GM12892 (cell line): ENCODE measurements at places on chromosomes 12 and 14.

DNA sequence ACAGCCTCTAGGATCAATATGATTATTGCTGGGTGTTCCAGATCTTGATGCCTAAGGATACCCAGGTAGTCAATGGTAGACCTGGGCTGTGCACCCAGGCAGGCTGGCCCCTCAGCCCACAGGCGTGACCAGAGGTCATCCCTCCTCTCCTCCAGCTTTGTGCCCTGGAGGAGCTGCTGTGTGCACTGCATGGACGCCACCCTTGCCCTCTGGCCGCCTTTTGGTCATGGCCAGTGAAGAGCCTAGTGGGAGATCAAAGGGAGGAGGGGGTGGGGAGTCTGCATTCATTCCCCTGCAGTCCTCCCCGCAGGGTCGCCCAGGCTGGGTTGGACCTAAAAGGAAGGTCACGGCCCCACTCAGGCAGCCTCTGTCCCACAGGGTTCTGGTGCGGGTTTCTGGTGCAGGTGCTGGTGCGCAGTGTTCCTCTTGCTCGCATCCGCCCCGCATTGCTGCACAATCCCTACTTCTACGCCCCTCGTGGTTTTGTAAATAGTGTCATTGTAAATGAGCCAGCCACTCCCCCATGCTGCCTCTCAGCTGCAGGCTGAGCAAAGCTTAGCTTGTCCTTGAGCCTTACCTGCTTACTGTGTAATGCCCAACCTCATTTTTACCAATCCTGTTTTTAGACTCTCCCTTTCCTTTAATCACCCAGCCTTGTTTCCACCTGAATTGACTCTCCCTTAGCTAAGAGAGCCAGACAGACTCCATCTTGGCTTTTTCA is 55.3 kb downstream of the PSMA6 start:
- DNase-seq: no peak

GRCh38 chr14:76086636-76087035 is 65.1 kb upstream of the GPATCH2L start:
- DNase-seq: no peak

DNA sequence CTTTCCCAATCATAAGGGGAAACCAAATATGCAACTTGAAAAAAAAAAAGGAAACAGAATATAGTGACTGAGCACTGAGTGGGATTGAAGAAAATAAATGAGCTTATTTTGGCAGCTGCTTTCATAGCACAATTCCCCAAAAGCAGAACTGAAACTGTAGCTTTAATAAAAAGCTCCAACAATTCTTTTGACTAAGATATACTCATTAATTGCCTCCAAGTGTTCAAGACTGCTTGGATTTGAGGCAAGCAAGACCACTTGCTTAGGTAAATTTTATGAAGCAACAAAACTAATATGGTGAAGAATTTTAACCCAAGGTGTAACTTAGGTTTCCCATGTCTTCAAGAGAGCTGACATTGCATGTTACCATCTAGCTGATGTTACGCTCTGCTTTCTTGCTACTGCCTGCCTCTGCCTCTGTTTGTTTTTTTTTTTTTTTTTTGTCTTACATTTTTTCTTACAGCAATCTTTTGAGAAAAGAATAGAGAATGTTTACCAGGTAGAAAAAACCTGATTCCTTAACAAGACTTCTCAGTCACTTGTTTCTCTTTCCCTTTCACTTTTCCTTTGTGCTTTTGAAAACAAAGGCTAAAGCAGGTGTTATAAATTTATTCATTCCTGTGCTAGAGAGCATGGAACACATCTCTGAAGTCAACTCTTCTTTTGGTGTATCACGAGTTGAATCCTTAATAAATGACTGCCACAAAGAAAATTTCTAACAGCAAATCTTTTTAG is 134.4 kb downstream of the BCAT1 start:
- no peak for DNase-seq

DNA sequence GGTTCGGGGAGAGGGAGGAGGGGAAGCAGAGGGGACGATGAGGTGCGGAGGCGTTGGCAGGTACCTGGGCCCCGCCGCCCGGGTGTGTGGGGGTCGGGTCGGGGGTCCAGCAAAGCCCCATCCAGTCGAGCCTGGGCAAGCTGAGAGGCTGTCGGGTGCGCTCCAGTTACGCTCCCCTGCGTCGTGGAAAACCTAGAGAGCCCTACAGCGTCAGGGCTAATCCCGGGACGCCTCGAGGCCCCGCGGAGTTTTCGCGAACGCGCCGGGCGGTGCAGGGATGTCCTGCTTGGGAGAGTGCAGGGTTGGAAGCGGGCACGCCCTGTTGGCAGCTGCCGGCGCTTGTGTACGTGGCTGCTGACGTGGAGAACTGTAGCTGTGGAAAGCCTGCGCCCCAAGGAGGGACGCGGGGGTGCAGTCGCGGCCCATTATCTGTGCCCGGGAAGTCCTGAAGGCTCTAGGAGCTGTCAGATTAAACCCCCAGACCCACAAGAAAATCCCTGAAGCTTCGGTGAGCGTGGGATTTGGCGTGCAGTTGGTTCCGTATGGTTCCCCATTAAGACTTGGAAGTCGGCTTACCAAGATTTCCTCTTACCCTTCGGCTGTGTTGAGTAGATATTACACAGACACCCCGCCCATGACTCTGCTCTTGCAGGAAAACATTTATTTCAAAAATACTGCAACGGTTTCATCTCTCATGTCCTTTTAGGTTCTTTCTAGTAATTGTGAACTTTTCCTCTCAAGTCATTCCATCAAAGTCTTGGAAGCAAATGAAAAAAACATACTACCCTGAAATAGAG is 11.3 kb upstream of the SLC38A2 start:
- DNase-seq: no peak

DNA sequence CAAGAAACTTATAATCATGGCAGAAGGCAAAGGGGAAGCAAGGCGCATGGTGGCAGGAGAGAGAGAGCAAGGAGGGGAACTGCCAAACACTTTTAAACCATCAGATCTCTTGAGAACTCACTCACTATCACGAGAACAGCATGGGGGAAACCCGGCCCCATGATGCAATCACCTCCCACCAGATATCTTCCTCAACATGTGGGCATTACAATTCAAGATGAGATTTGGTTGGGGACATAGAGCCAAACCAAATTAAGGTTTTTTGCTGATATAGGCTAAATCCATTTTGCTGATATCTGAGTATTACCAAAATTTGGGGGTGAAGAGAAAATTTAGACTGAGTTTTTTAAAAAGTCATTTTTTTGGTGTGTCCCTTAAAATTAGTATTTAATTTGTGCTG is 54.9 kb upstream of the TMX1 start:
- DNase-seq: no peak

DNA sequence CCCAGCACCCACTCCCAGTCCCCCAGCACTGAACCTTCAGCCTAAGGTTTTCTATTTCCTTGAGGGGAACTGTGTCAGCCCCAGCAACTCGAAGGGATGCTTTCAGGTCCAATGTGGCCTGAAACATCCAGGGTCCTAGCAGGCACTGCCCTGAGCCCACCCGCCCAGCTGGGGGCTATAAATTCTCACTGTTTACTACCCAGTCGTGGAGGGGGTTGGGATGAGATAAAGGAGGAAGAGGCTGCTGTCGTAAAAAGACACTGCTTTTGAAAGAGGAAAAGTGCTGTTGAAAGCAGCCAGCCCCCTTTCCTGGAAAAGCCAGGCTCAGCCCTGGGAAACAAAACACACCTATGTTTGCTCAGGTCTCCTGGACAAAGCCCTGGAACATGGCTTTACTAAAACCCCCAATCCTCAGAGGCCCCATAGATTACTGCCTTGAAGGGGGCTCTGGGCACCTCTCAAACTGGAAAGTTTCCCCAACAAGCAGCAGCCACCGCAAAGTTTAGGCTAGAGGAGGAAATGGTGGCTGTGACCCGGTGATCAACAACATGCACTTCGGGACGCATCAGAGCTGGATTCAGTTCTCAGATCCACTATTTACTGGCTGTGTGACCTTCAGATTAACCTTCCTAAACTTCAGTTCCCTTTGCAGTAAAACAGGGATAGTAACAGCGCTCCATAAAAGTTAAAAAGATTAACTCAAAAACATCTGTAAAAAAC is 51.0 kb downstream of the ACTN1 start:
- no peak for DNase-seq

DNA sequence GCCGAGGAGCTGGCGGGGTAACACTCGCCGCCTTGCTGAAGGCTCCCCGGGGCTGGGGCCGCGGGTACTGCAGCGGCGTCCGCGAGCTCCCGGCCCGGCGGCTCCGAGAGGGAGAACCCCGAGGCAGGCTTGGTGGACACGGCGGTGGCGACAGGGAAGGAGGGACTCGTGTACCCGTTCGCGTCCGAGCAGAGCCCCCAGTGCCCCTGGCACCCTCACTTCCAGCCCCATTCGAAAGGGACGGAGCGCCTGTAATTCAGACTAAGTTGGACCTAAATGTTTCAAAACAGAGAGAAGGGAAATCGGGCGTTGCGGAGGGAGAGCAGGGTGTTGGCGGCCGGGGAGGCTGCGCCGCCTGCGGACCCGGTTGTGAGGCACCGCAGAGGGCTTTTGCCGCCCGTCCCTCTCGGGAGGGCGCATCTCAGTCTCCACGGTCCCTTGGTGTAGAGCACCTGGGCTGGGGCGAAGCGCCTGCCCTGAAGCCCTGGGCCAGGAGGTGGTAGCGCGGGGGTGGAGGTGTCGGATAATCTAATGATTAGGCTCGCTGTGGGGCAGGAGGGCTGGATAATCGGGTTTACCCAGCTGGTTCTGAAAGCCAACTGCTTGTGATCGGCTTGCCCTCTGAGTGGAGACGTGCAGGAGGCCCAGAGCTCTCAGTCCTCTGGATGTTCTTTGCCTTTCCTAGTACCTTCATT is 771 bp downstream of the DAAM1 start:
- no peak for DNase-seq

GRCh38 chr14:102220031-102220430 is 80.3 kb downstream of the WDR20 start:
- DNase-seq: peak; percentile 66

GRCh38 chr14:95533822-95534221 is 1.0 kb upstream of the GLRX5 start:
- DNase-seq: no peak

GRCh38 chr12:58481811-58482210 is 438.5 kb downstream of the LRIG3 start:
- no peak for DNase-seq

GRCh38 chr14:70785556-70785955 is 23.8 kb downstream of the MAP3K9 start:
- no peak for DNase-seq

- no peak for DNase-seq
Observed at GRCh38 chr12:23938422-23938821, 11.0 kb downstream of the SOX5 start.

DNA sequence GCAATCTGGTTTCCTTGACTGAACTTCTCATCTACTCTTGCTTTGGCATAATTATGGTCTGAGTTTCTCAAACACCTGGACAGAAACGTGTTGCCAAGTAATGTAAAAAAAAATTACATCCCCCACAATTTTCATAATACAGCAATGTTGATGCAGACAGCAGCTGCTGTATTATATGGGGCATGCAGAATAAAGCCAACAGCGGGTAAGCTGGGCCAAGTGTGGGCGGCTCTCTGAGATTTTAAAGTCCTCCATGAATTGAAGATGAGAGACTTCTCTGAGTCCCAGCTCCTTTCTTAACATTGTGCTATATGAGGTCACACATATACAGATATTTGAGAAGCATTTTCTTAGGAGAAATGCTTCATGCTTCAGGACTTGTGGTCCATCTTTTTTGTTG is 881.2 kb downstream of the GALC start:
- no peak for DNase-seq

DNA sequence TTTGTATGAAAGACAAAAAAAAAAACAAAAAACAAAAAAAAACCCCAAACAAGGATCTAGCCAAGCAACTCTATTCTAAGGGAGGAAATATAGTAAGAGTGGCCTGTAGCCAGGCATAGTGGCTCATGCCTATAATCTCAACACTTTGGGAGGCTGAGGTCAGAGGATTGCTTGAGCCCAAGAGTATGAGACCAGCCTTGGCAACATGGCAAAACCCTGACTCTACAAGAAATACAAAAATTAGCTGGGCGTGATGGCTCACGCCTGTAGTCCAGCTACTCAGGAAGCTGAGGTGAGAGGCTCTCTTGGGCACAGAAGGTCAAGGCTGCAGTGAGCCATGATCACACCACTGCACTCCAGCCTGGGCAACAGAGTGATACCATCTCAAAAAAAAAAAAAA is 47.9 kb downstream of the TMEM117 start:
- DNase-seq: no peak

- DNase-seq: no peak
Observed at GRCh38 chr12:48960834-48961233, 3.5 kb upstream of the ARF3 start.

DNA sequence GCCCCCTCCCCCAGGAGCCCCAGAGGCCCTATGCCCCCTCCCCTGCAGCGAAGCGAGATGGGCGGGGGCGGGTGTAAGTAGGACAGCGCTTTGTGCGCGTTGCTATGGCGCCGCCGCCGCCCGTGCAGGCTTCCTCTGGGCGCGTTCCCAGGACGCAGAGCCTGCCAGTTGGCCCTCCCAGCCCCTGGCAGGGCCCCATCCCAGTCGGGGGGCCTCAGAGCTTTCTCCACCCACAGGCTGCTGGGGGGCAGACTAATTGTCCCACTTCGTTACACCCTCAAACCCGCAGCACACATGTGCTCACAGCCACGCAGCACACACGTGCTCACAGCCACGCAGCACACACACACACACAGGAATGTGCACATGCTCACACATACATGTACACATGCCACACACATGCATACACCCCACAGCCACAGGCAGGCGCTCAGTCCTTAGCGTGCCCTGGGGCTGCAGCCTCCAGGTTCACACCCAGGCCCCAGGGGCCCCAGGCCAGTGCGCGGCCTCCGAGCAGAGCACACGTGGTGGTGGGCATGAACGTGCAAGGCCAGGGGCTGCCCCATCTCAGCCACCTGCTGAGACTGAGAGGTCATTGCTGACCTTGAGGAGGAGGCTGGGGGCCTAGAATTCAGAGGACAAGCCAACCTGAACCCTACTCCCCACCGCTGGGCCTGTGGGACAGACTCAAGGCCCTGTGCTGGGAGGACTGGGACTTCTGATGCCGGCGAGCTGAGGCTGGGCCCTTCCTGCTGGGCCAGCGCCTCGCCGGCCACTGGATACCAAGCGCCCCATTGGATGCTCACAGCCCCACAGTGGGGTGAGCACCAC is 15.6 kb downstream of the TRMT61A start:
- no peak for DNase-seq

DNA sequence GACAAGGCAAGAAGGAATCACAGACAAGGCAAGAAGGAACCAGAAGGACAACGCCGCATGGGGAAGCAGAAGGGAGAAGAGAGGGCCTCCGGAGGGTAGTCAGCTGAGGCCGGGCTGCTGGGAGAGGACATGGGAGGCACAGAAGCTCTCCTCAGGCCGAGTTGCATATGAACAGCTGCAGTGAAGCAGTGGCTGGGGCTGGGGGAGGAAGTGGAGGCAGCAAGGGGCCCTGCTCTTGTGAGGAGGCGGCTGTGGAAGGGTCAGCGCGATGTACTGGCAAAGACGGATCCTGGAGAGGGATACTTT is 22.0 kb upstream of the TMEM106C start:
- no peak for DNase-seq

DNA sequence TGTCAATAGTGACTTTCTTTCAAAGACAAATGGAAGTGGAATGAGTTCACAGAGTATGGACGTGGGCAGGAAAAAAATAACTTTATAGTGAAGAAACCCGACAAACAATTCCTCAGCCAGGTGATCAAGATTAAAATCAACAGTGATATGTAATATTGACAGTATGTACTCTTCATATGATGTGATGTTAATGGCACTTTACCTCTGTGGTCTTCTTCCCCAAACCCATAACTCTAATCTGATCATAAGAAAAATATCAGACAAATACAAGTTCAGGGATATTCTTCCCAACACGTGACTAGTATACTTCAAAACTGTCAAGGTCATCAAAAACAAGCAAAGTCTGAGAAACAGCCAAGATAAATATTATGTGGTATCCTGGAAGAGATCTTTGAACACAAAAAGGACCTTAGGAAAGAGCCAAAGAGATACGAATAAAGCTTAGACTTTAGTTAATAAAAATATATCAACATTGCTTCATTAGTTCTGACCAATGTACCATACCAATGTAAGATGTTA is 215.5 kb downstream of the PPFIA2 start:
- no peak for DNase-seq
